ENCODE measurements at places on chromosomes 3 and 15.

GRCh38 chr15:68567345-68567744 is 11.4 kb upstream of the CORO2B start:
- no peaks in the 10 kb centered on the region for H3K36me3 ChIP-seq
- no peak for DNase-seq
- H3K27me3 ChIP-seq = no peaks in the 10 kb centered on the region
- no peak overlapping the region for H3K27ac ChIP-seq
- no peak overlapping the region for H3K4me3 ChIP-seq

- no peaks in the 10 kb centered on the region for H3K27me3 ChIP-seq
- no peak overlapping the region for H3K27ac ChIP-seq
- H3K4me1 ChIP-seq = no peaks in the 10 kb centered on the region
Observed at GRCh38 chr3:44923632-44924456, 49.4 kb downstream of the TGM4 start.

- no peaks in the 10 kb centered on the region for H3K4me1 ChIP-seq
- no peak overlapping the region for H3K27ac ChIP-seq
- no peak for DNase-seq
Observed at GRCh38 chr3:155512867-155513261, 219.4 kb upstream of the STRIT1 start.

GRCh38 chr3:194505791-194506415 is 19.1 kb upstream of the ATP13A3 start:
- DNase-seq = no peak
- H3K36me3 ChIP-seq = no peaks in the 10 kb centered on the region
- H3K4me1 ChIP-seq = no peaks in the 10 kb centered on the region
- no peak overlapping the region for H3K27ac ChIP-seq
- no peak overlapping the region for H3K4me3 ChIP-seq
